ENCODE measurements at places on chromosomes 2 and 18.

GRCh38 chr2:151258121-151258520 lies 3.5 kb downstream of the RBM43 start:
- DNase-seq: no peak

DNA sequence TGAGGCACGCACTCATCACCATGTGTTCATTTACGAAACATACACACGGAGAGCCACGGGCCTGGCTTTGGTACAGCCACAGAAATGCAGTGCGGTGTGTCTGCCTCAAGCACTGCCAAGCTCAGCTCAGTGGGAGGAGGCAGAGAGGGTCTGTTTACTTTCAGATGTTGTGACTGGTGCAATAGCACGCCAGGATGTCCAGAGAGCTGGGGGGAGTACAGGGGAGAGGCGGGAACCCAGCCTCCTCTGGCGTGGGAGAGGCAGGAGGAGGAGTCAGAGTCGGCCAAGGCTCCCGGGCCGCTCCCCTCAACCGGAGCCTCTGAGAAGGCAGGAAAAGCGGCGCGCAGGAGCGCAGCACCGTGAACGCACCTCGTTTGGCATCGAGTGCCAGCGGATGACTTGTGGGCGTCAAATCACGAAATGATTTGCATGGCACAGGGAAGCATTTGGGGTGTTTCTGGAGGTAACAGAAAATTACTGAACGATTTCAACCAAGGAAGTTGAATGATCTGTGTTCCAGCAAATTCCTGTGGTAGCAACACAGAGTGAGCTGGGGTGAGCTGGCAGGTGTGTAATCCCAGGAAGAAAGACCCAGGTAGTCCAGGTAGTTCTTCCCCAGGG lies 143.0 kb downstream of the ZNF516 start:
- DNase-seq: no peak

GRCh38 chr18:64800151-64800550 lies 651.3 kb upstream of the LINC00305 start:
- DNase-seq: no peak

GRCh38 chr2:30273574-30273929 lies 42.2 kb downstream of the LBH start:
- DNase-seq: no peak

DNA sequence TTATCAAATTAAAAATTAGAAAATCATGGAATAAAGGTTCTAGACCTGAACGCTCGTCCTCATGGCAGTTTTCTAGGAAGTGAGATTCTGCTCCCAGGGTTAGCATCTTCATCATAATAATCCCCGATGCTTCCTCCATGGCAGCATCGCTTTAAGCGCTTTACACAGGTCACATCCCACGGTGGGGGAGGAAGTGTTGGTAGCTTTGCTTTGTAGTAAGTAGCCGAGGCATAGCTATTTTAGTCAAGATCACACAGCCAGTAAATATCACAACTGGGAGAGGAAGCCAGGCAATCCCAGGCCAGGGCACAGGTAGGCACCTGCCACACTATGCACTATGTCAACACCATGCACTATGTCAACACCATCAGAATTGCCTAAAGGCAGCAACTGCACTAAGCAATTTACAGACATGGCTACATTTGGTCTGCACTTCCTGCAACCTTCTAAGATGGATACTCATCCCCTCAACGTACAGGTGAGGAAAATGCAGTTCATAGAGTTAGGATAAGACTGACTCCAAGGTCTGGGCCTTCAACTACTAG lies 205.5 kb downstream of the FBXO15 start:
- DNase-seq: no peak

GRCh38 chr18:44835703-44836102 lies 155.0 kb downstream of the SETBP1 start:
- DNase-seq: no peak

DNA sequence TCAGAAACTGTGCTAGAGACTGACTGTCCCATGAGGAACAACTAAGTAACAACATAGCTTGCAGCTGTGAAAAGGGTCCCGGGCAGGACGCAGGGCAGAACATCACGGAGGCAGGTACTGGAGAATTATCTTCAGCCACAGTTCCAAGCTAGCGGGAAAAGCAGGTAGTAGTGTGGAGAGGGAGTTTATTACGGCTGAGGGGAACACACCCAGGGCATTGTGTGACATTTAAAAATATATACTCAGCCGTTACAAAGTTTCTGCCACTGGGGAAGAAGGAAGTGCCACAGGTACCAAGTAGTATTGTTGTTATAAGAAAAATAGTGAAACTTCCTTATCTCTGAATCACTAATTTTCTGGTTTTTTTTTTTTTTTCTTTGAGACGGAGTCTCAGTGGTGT lies 179.6 kb downstream of the LAMA1 start:
- no peak for DNase-seq

GRCh38 chr18:22286585-22286984 lies 117.2 kb downstream of the GATA6 start:
- DNase-seq: no peak

- DNase-seq: no peak
These were observed 112.5 kb downstream of the ATL2 start for GRCh38 chr2:38264396-38265221.

GRCh38 chr18:73615506-73615905 lies 532.1 kb downstream of the FBXO15 start:
- DNase-seq: no peak

GRCh38 chr2:178908810-178909209 lies 101.6 kb upstream of the TTN start:
- DNase-seq: no peak

DNA sequence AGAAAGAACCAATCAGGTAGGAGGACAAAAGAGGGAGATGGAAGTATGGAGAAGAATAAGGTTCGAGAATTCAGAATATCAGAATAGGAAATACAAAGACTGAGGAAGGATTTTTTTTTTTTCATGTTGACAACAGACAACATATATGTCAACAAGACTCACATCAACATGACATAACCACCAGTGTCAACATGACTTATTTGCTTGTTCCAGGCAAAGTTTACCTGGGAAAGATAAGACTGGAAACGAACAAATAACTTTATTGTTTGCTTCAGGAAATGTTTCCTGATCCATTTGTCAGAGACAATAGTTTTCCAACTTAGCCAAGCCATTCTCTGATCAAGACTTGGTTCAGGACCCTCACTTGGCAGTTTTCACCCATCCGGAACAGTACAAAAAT lies 321.9 kb upstream of the NETO1 start:
- no peak for DNase-seq

DNA sequence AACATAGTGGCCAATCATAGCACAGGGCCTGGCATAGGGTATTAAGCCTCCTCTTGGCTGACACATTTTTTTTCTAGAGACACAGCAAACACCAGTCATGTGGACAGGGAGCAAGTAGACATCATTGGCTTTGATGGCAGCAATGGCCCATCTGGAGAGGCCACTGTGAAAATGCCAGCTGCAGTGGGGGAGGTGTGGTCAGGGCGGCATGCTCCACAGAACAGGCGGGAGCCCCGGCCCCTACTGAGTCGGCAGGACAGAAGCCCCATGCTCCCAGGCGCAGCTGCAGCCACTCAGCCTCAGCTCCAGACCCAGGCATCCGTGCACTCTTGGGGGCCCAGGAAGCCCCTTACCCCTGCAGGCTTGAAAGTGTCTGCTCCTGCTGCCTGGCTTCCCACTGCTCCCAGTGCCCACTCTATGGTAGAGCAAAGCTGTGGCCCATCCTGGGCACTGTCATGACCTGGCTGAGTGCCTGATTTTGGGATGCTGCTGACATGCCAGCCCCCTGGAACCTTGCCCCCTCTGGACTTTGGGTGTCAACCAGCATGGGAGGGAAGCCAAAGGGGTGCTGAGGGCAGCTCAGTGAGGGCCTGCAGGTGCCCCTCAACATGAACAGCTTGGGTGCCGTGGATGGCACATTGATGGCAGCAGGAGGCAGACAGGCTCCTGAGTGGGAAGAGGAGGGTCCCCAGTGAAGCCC lies 23.3 kb upstream of the UBE2F start:
- DNase-seq: no peak

DNA sequence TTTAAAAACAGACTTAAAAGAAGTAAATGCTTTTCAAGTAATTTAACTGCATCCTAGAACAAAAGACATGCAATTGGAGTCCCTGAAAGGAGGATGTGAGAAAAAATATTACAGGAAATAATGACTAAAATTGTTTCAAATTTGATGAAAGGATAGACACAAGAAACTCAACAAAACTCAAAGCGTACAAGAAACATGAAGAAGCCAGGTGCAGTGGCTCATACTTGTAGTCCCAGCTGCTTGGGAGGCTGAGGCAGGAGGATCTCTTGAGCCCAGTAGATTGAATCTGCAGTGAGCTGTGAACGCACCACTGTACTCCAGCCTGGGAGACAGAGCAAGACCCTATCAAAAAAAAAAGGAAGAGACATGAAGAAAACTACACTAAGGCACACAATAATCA lies 118.1 kb upstream of the SLC39A10 start:
- DNase-seq: no peak

- no peak for DNase-seq
These were observed 370.7 kb upstream of the LRATD1 start for GRCh38 chr2:14261771-14262170.

DNA sequence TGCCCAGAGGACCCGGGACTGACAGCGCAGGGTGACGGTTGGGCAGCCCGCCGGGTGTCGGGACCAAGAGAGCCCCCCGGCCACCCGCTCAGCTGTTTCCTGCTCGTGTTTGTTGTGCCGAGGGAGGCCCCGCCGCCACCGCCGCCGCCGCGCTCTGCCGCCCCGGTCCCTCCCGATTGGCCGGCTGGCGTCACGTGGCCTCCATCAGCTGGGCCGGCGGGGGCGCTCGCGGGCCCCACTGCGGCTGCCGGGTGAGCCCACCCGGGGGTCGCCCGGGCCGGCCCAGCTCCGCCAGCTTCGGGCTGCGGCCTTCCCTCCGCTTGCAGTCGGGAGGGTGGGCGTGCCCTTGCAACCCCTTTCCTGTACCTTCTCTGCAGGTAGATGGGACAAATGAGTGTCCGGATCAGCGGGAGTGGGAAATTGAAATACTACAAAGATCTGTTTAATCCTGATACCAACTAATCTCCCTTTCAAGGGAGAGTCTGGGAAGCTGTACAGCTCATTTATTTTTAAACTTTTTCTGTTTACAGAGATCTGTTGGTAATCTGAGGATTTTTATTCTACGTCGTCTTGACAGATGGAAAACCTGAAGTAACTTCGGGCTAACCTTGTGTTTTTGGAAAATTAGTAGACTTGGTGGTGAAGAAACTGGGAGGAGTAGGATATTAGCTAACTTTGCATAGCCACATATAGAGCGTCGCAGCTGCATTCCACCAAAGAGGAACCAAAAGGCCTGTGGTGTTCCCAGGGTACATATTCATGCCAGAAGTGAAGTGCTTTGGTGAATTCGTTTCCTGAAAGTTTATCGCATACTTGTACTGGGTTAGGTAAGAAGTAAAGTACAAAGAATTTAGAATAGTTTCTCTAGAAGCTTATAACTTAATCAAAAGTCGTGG lies 1.2 kb downstream of the YPEL5 start:
- peak; percentile 79 for DNase-seq

DNA sequence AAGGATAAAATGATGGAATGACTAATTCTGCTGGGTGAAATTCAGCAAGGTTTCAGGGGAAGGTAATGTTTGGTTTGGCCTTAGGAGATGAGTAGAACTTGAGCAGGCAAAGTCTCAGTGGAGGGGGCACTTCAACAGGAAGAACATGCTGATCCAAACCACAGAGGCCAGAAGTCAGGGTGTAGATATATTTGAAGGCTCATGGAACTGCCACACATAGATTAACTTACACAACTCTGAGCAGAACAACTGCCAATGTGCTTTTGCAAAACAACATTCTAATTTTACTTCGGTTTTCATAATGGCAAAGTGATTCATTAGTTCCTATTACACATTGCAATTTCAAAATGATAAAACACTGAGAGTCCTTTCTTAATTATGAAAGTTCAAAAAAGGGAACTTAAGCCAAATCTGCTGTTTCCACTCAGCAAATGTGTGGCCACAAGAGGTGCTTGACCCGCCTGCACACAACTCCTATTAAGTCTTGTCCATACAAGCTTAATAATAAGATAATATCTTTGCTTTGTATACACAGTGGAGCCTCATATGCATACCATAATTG lies 284.8 kb downstream of the MREG start:
- DNase-seq: no peak

DNA sequence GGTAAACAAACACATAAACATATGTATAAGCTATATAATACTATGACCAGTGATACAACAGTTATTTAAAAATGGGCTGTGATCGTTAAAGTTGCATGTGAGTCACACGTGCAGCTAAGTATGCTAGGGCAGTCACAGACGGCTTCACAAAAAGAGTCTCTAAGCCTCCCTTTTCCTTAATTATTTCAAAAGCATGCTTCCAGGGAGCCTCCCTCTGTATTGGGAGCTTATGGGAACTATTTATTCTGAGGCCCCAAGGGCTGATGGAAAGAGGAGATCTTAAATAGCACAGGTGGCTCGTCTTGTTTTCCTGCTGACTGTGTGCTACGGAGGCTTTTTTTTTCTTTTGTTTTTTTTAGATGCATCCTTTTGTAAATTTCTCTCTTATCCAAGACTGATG lies 94.3 kb downstream of the ADCYAP1 start:
- DNase-seq: no peak

GRCh38 chr18:48939205-48940097 lies 11.3 kb downstream of the SMAD7 start:
- no peak for DNase-seq

- no peak for DNase-seq
These were observed 89.9 kb downstream of the TMEM18 start for GRCh38 chr2:587087-587960.

DNA sequence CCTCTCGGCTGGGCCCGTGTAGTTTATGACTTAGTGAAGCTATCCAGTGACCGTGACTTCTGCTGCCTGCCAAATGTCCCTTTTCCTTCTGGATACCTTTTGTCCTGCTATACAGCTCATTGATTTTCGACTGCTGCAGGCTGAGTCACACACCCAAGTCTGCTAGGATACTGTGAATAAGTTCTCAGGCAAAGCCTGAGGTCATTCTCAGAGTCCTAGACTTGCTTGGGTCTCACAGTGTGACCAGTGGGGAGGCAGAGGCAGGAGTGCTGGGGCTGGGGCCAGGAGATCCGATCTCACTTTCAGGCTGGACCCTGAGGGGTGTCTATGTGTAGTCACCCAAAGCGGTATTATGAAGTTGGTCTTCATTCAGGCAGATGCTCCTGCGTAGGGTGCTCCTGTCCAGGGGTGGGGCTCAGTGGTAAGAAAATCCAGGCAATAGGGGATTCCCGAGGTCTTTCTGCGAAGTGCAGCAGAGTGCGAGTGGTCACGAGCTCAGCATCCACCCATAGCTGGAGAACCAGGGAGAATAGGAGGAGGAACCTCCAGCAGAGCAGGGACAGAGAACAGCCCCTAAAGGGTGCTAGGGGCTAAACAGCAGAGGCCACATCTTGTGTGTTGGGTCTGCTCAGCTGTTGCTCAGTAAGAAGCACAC lies 268.6 kb upstream of the NCKAP5 start:
- DNase-seq: no peak

DNA sequence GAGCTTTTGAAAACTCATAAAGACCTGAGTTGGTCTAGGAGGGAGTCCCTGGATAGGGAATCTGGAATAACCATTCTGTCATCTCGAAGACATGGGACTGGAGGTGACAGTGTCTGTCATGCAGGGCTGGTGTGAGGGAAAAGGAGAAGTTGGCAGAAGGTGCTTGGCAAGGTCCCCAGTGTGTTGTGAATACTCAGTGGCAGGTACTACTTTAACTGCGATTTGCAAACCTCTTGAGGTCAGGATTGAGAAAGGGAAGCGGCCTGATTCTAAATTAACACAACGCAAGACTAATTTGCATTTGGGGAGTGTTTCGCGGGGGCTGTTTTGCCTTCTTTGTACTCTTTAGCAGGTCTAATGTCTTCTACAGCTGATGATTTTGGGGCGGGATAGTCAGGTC lies 77.0 kb upstream of the TMEM200C start:
- no peak for DNase-seq

GRCh38 chr2:17877811-17878280 lies 621 bp upstream of the KCNS3 start:
- DNase-seq: no peak

All from CD4-positive, alpha-beta T cell treated with Interferon alpha-2 for 1 hour (primary cell).